ENCODE measurements at places on chromosomes 11 and 22.

- peak; percentile 41 for DNase-seq
Observed at GRCh38 chr22:35838855-35839576, 121.3 kb downstream of the APOL5 start.

DNA sequence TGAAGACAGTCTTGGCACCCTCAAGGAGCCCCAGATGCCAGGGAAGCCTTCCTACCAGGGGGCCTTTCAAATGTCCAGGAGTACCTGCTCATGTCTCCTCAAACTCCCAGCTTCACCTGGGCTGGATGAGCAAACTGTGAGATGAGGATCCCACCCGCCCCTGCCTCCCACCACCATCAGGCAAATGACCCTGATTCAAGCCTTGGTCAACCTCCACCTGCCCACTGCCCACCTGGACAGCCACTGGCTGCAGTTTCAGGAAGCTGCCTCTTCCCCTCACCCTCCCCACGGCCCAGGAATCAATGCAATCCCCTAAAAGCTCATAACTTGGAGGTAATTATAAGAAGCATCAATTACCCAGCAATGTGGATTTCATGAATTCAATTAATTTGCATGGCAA, 122.7 kb downstream of the BUD13 start:
- no peak for DNase-seq

GRCh38 chr11:36540998-36541397, 26.8 kb upstream of the RAG1 start:
- DNase-seq: peak; percentile 76

- DNase-seq: peak; percentile 54
Observed at GRCh38 chr11:111097191-111097590, 148.3 kb upstream of the POU2AF2 start.

GRCh38 chr11:65400307-65401072, 14.1 kb downstream of the FRMD8 start:
- DNase-seq: no peak

GRCh38 chr11:116864531-116864930, 27.1 kb upstream of the APOA1 start:
- no peak for DNase-seq

DNA sequence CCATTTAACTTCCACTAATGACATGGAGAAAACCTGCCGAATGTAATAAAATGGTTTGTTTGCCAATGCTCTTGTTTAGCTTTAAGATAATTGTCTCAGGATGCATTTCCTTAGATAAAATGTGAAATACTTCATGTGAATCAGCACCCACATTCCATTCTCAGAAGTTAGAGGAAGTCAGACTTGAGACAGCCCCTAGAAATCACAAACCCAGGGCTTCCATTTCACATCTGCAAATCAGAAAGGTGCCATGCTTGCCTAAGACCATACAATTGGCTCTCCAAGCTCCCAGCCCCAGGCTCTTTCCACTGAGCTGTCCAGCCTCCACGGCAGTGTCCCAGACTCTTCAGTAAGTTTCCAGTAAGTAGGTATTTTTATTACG, 35.6 kb upstream of the ADORA2A start:
- DNase-seq: peak; percentile 51
